ENCODE measurements at places on chromosomes 2 and 18. TPM values are rescaled to one million over a fixed set of nuclear protein-coding genes. Genes with fewer than 3 reads are reported as not detected.

DNA sequence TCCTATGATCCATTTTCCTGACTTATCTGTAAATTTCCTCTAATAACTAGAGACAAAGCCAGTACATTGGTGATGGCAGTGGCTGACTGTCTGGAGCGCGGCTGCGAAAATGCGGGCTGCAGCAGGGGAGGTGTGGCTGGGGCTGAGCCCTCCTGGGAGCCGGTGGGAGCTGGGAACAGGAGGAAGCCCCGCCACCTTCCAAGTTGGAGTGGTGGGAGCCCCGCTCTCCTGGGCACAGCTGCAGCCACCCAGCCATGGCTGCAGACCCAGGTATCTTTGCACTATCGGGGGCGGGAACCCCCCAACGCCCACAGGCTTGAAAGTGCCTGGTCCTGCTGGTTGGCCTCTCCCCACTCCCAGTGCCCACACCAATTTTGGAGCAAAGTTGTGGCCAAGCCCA lies 633.0 kb upstream of the TMEFF2 start:
- no peak overlapping the region for H3K27ac ChIP-seq
- no peaks in the 10 kb centered on the region for H3K4me1 ChIP-seq
- H3K36me3 ChIP-seq = no peaks in the 10 kb centered on the region
- H3K4me3 ChIP-seq = no peak overlapping the region
- H3K27me3 ChIP-seq = no peaks in the 10 kb centered on the region

- peaks cover 8% of the 10 kb centered on the region for H3K4me1 ChIP-seq
- H3K4me3 ChIP-seq = no peak overlapping the region
- no peak overlapping the region for H3K27ac ChIP-seq
- H3K27me3 ChIP-seq = peaks cover 8% of the 10 kb centered on the region
- no peaks in the 10 kb centered on the region for H3K36me3 ChIP-seq
- DNase-seq = no peak
These were observed 27.5 kb upstream of the PGAP1 start for GRCh38 chr2:196954001-196954400.

- H3K4me1 ChIP-seq = peaks cover 6% of the 10 kb centered on the region
- DNase-seq = no peak
- H3K4me3 ChIP-seq = no peak overlapping the region
- H3K27ac ChIP-seq = no peak overlapping the region
These were observed 4.8 kb downstream of the MSGN1 start for GRCh38 chr2:17821080-17821479.

The POTEF gene
- not detected for total RNA-seq

DNA sequence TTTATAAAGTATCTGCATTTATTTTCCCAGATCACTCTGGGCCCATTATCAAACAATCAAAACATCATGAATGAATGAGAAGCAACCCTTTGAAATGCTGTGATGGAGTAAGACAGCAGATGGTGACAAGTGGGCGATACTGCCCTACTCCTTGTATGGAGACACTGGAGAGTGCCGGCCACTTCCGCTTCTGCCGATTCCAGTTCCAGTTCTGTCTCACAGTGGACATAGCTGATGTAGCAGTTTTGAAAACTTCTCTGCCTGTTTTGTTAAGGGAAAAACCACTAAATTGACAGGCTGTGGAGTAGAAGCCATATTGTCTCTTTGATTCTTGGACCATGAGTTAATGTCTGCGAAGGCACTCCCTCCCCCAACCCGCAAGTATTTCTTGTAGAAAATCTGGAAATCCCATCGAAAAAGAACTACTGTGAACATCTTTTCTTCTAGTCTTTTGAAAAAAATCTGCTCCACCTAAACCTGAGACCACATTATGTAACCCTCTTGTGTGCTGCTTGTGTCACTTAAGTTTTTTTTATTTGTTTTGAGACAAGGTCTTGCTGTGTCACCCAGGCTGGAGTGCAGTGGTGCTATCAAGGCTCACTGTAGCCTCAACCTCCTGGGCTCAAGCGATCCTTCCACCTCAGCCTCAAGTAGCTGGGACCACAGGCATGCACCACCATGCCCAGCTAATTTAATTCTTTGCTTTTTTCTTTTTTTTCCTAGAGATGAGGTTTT lies 133.5 kb downstream of the TANC1 start:
- peaks cover 1% of the 10 kb centered on the region for H3K36me3 ChIP-seq
- H3K27me3 ChIP-seq = no peaks in the 10 kb centered on the region
- peaks cover 7% of the 10 kb centered on the region for H3K4me1 ChIP-seq
- no peak overlapping the region for H3K4me3 ChIP-seq
- H3K27ac ChIP-seq = no peak overlapping the region

DNA sequence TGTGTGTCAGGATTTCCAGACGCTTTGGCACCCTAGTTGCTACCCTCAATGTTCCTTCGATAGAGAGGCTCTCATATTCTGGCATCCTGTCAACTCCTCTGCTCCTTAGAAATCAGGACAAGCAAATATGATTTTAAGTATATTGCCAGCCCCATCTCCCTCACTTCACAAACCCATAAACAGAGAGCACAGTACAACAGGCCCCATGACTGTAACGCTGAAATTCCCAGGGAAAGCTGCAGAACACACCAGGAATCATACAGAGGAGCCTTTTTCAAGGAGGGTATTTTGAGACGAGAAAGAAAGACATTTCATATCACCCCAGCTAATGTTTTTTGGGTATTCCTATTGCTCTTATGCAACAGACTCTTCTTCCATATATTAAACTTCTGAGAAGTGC lies 162.9 kb downstream of the NAPG start:
- H3K27ac ChIP-seq = no peak overlapping the region
- H3K27me3 ChIP-seq = no peaks in the 10 kb centered on the region
- H3K4me1 ChIP-seq = no peaks in the 10 kb centered on the region
- DNase-seq = no peak
- H3K4me3 ChIP-seq = no peak overlapping the region
- no peaks in the 10 kb centered on the region for H3K36me3 ChIP-seq

DNA sequence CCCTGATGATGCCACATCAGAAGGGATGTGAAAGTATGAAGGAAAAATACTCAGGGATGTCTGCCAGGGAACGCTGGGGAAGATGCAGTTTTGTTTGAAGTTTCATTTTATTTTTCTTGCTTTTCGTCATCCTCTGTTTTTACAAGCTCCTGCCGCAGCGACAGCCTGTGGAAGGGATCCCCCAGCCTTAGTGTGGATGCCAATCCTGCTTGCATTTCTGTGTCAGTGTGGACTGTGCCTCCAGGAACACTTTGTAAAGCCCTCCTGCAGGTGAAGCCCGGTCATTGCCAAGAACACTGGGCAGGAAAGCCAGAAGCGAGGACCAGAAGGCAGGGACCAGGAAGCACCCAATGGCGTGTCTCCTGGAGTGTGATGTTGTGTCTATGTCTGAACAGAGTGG lies 234.3 kb downstream of the SEPTIN10 start:
- DNase-seq = no peak
- no peaks in the 10 kb centered on the region for H3K27me3 ChIP-seq
- no peaks in the 10 kb centered on the region for H3K36me3 ChIP-seq
- H3K4me3 ChIP-seq = no peak overlapping the region

The RFTN2 gene
- not detected for total RNA-seq

GRCh38 chr2:161625314-161625919 lies 1.2 kb downstream of the SLC4A10 start:
- H3K27me3 ChIP-seq = peaks cover 50% of the 10 kb centered on the region
- no peaks in the 10 kb centered on the region for H3K36me3 ChIP-seq
- H3K4me1 ChIP-seq = peaks cover 9% of the 10 kb centered on the region
- DNase-seq = peak; percentile 1
- H3K27ac ChIP-seq = no peak overlapping the region
- no peak overlapping the region for H3K4me3 ChIP-seq

DNA sequence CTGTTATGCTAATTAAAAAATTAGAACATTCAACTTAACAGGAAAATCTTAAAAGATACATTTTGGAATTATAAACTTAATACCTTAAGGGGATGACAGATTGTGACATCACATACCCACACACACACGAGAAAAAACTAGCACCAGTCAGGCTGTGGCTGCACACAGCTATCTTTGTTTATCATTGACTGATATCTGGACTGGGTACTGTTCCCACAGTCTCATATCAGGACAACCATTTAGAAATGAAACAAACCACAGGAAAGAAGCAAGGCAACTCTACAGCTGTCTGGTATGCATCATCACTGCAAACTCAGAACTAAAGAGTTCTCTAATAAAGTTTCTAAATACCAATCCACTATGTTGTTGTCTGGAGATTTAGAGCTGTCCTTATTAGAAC lies 210.9 kb upstream of the SMAD7 start:
- H3K4me3 ChIP-seq = no peak overlapping the region
- H3K36me3 ChIP-seq = peaks cover 54% of the 10 kb centered on the region
- H3K27me3 ChIP-seq = no peaks in the 10 kb centered on the region
- no peak overlapping the region for H3K27ac ChIP-seq
- DNase-seq = peak; percentile 43
- H3K4me1 ChIP-seq = peaks cover 13% of the 10 kb centered on the region

- peaks cover 26% of the 10 kb centered on the region for H3K27me3 ChIP-seq
- H3K4me3 ChIP-seq = no peak overlapping the region
- no peaks in the 10 kb centered on the region for H3K36me3 ChIP-seq
- no peak for DNase-seq
- no peak overlapping the region for H3K27ac ChIP-seq
- H3K4me1 ChIP-seq = no peaks in the 10 kb centered on the region
These were observed 22.5 kb downstream of the KIF1A start for GRCh38 chr2:240797500-240797895.

DNA sequence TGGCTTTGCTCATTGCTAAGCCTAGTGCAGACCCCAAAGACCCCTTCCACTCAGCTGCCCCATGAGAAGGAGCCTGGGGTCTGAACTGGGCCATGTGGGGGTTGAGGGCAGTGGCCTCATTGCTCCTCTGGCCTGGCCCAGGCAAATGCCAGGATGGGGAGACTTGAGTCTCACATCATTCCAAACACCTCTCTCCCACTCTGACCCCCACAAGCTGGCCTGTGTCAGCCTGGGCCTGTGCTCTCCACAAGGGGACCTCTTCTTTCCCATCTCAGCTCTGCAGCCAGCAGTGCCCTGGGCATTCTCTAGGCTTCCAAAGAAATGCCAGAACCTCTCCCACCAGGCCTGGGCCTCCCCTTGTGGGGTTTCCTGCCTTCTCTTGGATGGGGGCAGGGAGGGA lies 45.8 kb upstream of the OTOF start:
- no peaks in the 10 kb centered on the region for H3K36me3 ChIP-seq
- DNase-seq = no peak
- peaks cover 13% of the 10 kb centered on the region for H3K4me1 ChIP-seq
- H3K4me3 ChIP-seq = no peak overlapping the region
- H3K27me3 ChIP-seq = no peaks in the 10 kb centered on the region

The SPP2 gene
- not detected for total RNA-seq

GRCh38 chr2:207044379-207045362 lies 105.4 kb downstream of the CPO start:
- H3K4me3 ChIP-seq = no peak overlapping the region
- H3K27ac ChIP-seq = no peak overlapping the region
- peaks cover 9% of the 10 kb centered on the region for H3K4me1 ChIP-seq
- H3K36me3 ChIP-seq = no peaks in the 10 kb centered on the region
- no peaks in the 10 kb centered on the region for H3K27me3 ChIP-seq

The GAREM2 gene
- 2.1 TPM for total RNA-seq

DNA sequence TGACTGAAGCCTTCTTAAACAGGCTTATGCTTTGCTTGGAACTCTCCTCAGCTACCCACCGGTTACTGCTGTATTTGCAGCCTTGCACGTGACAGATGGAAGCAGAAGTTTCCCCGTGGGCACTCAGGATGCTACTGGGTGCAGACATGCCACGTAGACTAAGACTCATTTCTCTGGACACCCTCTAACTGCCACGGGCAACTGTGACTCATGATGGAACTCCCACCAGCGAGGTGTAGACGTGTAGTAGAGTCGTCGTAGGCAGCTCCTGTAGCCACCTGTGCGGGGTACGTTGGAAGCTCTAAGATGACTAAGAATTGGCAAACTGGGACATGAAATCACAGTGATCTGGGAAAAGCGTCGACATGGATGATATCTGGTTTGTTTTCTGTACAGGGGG lies 27.5 kb downstream of the TSHZ1 start:
- no peak overlapping the region for H3K27ac ChIP-seq
- H3K4me3 ChIP-seq = no peak overlapping the region
- H3K36me3 ChIP-seq = peaks cover 9% of the 10 kb centered on the region
- no peaks in the 10 kb centered on the region for H3K27me3 ChIP-seq

- H3K27me3 ChIP-seq = peaks cover 5% of the 10 kb centered on the region
- no peak overlapping the region for H3K27ac ChIP-seq
- H3K36me3 ChIP-seq = no peaks in the 10 kb centered on the region
- DNase-seq = no peak
- no peaks in the 10 kb centered on the region for H3K4me1 ChIP-seq
These were observed 200.5 kb upstream of the ST6GAL2 start for GRCh38 chr2:107086497-107086896.

DNA sequence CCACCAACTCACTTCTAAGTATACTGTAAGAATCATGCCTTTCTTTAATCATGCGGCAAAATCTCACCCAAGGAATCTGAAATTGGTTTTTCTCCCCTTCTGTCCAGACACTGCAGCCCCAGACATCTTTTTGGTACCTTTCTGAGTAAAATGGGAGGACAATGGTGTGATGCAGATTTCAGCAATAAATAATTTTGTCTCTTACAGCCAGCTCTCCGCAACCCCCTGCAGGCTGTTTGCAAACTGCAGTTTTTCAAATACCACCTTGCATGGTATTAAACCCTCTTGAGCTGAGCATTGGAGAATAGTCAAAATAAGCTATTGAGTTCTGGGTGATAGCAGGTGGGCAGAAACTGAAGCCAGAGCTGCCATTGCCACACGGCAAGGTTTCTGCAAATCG lies 32.2 kb downstream of the GPR39 start:
- no peak overlapping the region for H3K27ac ChIP-seq
- H3K4me1 ChIP-seq = no peaks in the 10 kb centered on the region
- no peak overlapping the region for H3K4me3 ChIP-seq
- no peak for DNase-seq

GRCh38 chr18:35289293-35289692 lies 736 bp downstream of the ZSCAN30 start:
- H3K4me1 ChIP-seq = peaks cover 32% of the 10 kb centered on the region
- H3K36me3 ChIP-seq = peaks cover 57% of the 10 kb centered on the region
- H3K27me3 ChIP-seq = peaks cover 4% of the 10 kb centered on the region
- peak overlapping the region; percentile 100 for H3K4me3 ChIP-seq

DNA sequence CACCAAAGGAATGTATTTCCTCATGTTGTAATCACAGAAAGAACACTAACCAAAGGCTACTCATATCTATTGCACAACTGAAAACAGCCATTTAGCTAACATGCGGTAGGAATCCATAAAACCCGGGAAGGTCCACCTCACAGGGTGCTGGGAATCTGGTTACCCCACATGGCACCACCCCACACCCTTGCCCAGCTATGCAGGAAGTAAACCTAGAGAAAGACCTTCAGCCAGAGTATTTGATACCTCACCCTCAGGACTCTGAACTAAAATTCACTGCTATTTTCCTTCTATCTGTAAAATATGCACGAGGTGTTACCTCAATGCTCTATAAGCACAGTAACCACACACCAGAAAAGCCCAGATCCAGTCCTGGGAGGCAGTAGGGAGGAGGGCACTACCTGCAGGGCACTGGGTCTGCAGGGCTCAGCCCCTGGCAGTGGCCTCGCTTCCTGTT lies 45.8 kb downstream of the PTPN2 start:
- peaks cover 44% of the 10 kb centered on the region for H3K4me1 ChIP-seq
- H3K27ac ChIP-seq = peak overlapping the region; percentile 85
- H3K27me3 ChIP-seq = no peaks in the 10 kb centered on the region
- H3K36me3 ChIP-seq = peaks cover 28% of the 10 kb centered on the region

GRCh38 chr2:86646329-86646728 lies 22.7 kb upstream of the RNF103 start:
- peaks cover 25% of the 10 kb centered on the region for H3K36me3 ChIP-seq
- H3K27me3 ChIP-seq = no peaks in the 10 kb centered on the region
- no peak overlapping the region for H3K27ac ChIP-seq
- no peak overlapping the region for H3K4me3 ChIP-seq
- no peaks in the 10 kb centered on the region for H3K4me1 ChIP-seq
- DNase-seq = no peak

All from activated naive CD8-positive, alpha-beta T cell treated with anti-CD3 and anti-CD28 coated beads for 36 hours (primary cell).